ENCODE measurements at places on chromosomes 12 and 14.
A peak's percentile ranks its signal among the peaks of the same experiment; 100 is the strongest.

- DNase-seq, result no peak
These were observed 165.4 kb downstream of the GCH1 start for GRCh38 chr14:54737132-54737711.

GRCh38 chr14:77559381-77559780 is 57.1 kb downstream of the SPTLC2 start:
- DNase-seq, result no peak

DNA sequence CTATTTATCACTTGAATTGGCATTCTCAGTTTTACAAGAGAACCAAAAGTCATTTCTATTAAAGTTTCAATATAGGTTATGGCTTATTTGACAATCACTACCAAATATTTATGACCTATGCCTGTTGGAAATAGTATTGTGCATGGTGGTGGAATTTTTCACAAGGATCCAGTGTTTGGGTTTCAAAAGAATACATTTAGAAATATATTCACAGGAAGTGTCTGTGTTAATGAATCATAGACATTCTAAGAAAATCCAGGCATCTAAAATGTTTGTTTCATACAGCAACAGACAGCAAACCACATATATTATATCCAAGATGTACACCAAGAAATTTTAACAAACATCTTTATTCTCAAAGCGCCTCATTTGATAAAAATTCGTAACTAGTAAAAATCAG is 92.7 kb downstream of the MED13L start:
- DNase-seq, result no peak

- DNase-seq, result peak; percentile 9
These were observed 62.6 kb downstream of the DCAF5 start for GRCh38 chr14:69090187-69090789.

GRCh38 chr12:124797321-124797720 is 66.3 kb downstream of the SCARB1 start:
- DNase-seq, result no peak

DNA sequence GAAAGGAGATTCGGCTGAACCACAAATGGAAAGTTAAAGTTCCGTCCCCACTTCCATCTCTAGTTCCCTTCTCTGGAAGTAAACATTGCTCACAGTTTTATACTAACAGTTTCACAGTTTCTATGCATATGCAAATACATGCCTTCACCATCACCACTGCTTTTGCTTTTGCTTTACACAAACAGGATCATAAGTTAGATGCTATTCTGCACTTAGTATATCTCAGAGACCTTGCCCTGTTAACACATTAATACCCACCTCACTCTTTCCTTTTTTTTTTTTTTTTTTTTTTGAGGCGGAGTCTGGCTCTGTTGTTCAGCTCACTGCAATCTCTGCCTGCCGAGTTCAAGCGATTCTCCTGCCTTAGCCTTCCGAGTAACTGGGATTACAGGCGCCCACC is 890 bp downstream of the TEP1 start:
- DNase-seq, result peak; percentile 27

DNA sequence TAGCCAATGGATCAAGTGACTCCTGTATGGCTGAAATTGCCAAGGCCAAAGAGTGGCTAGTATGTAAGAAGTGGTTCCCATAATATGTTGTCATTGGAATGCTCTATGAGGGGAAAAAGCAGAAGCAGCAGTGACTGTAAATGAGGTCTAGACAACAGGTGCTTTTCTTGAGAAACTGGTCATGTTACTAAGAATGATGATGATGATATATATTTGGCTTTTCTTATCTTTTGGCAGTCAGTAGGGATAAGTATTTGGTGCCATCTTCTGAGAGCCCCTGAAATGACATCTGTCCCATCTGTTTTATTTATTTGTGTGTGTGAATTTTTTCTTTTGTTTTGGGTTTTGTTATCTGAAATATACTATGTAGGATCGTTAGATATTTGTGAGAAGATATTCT is 141.7 kb downstream of the SYT1 start:
- no peak for DNase-seq

- no peak for DNase-seq
These were observed 18.0 kb upstream of the GUCY2C start for GRCh38 chr12:14714437-14714836.

GRCh38 chr14:22866874-22867273 is 4.7 kb upstream of the LRP10 start:
- no peak for DNase-seq

DNA sequence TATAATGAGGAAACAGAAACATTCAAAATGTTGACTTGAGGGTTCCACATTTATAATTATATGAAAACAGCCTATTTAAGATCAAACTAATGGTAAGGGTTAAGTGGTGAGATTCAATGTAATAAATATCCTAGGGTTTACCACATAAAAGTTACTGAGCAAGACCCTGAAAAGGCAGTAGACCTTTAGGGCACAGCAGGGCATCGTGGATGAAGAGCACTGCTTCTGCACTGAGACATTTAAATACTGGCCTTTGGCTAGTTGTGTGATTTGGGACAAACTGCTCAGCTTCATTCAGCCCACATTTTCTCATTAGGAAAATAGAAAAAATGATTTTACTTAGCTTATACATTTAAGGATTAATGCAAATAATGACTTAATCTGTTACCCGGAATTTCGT is 42.0 kb downstream of the CNTN1 start:
- DNase-seq, result no peak

- DNase-seq, result no peak
These were observed 38.0 kb downstream of the LGR5 start for GRCh38 chr12:71477609-71478008.

GRCh38 chr12:132651444-132652100 is 33.0 kb downstream of the P2RX2 start:
- DNase-seq, result no peak

- peak; percentile 43 for DNase-seq
These were observed at the start of gene FAR2 for GRCh38 chr12:29148911-29149690. TSS of gene FAR2 (plus strand) at chr12:29149278. CDS start at chr12:29270450, 121,172 bp downstream.

DNA sequence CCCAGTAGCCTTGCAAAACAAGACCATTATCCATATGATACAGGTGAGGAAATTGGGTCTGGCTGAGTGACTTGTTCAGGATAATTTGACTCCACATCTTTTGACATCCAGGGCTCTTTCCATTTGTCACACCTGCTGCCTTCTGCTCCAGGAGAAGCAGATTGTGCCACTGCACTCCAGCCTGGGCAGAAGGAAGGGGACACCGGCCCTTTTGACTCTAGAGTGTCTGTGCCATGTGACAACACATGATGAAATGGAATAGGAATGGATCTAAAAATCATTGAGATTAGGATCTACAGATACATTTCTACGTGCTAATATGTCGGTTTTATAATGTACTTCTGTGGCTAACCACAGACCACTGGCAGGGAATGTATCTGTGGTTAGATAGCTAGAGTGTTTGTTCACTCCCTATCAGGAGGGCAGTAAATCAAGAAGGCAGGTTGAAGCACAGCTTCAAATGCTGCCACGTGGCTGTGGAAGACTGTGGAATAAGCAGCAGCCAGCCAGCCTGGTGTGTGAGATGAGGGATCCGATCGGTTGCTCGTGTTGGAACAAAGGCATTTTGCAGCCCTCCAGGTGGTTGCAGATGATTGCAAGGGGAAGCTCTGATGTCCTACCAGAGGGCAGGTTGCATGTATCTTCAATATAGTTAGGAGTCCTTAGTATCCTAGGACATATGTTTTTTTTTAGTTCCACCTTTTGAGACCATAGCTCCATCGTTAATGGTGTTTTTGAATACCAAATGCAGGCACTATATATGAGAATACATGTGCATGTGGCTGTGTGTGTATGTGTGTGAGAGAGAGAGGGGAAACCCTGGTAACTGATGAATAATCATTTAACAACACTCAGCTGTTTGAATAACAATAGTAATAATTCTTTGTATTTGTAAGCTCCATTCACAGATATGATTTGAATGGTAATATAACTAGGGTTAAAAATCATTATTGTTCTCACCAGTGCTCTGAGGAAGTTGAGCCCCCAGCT is 28.6 kb downstream of the EML1 start:
- peak; percentile 12 for DNase-seq

DNA sequence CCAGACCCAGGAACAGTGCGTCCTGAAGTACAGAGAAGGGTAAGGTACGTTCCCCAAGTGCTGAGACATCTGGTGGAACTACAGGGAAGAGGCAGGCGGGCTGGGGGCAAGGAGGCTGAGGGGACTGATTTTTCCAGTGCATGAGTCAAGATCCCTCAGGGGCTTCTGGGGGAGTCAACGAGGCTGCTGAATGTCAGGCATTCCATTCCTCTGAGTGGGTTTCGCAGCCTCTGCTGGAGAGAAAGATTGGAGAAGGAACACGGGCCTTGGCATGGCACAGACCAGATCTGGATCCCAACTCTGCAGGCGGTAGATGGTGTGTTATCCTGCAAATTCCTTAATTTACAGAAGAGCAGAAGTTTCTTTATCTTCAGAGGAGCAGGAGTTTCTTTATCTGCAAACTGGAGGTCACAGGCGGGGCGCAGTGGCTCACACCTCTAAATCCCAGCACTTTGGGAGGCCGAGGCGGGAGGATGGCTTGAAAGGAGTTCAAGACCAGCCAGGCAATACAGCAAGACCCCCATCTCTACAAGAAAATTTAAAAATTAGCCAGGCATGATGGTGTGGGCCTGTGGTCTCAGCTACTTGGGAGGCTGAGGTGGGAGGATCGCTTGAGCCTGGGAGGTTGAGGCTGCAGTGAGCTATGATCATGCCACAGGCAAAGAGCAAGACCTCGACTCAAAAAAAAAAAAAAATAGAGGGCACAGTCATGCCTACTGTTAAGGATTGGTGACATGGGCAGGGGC is 132.6 kb upstream of the MAP1LC3B2 start:
- DNase-seq, result no peak

DNA sequence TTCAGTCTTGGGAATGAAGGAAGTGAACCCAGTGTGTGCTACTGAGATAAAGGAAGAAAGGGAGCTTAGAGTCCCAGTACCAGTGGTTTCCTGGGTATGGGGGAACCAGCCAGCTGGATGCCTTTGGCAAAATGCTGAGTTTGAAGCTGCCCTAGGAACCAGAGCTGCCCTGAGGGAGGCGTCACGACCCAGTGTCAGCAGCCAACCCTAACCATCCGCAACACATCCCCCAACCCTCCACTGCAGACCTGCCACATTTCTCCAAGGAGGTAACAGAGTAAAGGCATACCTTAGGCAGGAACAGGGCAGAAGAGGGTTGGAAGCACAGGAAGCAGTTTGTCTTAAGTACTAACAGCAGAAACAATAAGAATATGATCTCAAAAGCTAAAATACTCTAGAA is 28.6 kb downstream of the PRDM4 start:
- no peak for DNase-seq

DNA sequence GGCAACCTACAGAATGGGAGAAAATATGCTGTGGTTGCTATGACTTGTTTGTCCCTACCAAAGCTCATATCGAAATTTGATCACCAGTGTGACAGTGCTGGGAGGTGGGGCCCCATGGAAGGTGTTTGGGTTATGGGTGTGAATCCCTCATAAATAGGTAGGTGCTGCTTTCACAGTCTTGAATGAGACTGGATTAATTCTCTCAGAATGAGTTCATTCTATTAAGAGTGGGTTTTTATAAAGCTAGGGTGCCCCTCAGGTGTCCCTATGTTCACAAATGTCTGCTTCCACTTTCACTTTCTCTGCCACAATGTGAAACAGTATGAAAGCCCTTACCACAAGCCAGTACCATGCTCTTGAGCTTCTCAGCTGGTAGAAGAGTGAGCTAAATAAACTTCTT is 133.5 kb downstream of the CPNE8 start:
- peak; percentile 30 for DNase-seq

- DNase-seq, result no peak
These were observed 36.5 kb downstream of the LEMD3 start for GRCh38 chr12:65205886-65206285.

- no peak for DNase-seq
These were observed 585.2 kb downstream of the C12orf50 start for GRCh38 chr12:87444039-87444438.

- no peak for DNase-seq
These were observed 10.7 kb upstream of the KRT80 start for GRCh38 chr12:52202361-52203078.

DNA sequence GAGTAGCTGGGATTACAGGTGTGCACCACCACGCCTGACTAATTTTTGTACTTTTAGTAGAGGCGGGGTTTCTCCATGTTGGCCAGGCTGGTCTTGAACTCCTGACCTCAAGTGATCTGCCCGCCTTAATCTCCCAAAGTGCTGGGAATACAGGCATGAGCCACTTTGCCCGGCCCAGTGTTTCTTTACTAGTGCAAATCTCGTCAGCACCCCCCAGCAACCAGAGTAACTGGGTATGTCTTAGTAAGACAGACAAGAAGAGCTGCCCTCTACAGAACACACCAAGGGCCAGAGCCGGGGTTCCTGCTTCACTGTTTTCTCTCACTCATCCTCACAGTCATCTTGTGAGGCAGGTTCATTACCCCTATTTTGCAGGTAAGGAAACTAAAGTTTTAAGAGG is 78.5 kb upstream of the GPR68 start:
- DNase-seq, result no peak

- no peak for DNase-seq
These were observed 49.7 kb downstream of the JAG2 start for GRCh38 chr14:105118646-105119407.

DNA sequence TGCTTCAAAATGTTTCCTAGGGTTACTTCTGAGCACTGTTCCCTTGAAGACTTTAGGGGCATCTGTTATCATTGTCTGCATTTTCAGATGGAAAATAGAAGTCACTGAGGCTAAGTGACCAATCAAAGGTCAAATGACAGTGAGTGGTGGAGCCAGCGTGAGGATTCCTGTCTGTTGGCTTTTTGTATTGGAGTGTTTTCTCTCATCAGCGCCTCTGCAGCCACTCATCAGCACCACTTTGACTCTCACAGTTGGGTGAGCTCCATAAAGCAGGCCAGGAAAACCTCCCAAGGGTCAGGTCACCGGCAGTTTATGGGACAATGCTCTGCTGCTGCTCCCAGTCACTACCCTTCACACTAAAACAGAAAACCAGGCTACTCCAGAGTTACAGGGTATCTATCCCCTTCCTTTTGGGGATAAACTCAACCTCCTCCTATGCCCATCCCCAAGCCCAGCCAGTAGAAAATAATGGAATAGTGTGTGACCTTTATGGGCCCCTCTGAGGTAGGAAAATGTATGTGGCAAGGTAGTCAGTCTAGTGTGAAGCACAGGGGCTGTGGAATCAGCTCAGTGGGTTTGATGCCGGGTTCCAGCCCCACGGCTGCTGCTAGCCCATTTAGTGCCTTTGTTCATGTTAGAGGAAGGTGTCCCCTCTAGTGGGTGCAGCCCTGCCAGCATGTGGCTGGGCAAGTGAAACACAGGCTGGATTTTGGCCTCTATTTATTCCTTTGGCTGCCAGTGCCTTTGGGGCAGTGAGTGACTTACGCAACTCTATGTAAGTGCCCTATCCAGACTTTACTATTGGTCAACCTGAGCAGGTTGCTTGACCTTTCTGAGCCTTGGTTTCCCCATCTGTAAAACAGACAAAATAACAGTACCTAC is 133.8 kb upstream of the CPM start:
- no peak for DNase-seq

- no peak for DNase-seq
These were observed 188.1 kb upstream of the PRKD1 start for GRCh38 chr14:30115756-30116155.

GRCh38 chr14:101184104-101184455 is 280.6 kb upstream of the RTL1 start:
- DNase-seq, result no peak

GRCh38 chr12:122403115-122403770 is 19.2 kb downstream of the CLIP1 start:
- no peak for DNase-seq

GRCh38 chr12:48311313-48311712 is 39.4 kb downstream of the ZNF641 start:
- DNase-seq, result no peak

- no peak for DNase-seq
These were observed 53.0 kb upstream of the RPH3A start for GRCh38 chr12:112738531-112738930.

Measured in central memory CD4-positive, alpha-beta T cell (primary cell).